ENCODE measurements at places on chromosomes 1 and 21.

DNA sequence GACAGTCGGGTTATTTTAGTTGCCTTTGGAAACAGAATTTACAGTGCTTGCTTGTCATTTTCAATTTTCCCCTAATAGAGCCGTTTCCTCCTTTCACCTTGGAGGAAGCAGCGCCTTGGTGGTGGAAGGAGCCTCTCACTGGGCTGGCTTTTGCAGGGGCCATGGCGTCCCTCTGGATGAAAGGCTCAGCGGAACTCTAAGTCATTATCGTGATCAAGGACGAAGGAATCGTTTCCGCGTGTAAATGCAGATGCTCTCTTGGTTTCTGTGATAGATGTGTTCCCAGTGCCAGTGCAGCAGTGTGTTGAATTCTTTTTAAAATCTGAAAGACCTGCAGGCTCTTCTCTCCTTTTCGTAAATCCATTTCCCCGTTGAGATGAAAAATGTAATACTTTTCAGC lies 126.2 kb upstream of the LMO4 start:
- no peak for DNase-seq

GRCh38 chr1:115118611-115119010 lies 29.3 kb upstream of the TSPAN2 start:
- DNase-seq, result no peak

- no peak for DNase-seq
Measured at GRCh38 chr21:38814126-38815059, 8.7 kb downstream of the ETS2 start.

DNA sequence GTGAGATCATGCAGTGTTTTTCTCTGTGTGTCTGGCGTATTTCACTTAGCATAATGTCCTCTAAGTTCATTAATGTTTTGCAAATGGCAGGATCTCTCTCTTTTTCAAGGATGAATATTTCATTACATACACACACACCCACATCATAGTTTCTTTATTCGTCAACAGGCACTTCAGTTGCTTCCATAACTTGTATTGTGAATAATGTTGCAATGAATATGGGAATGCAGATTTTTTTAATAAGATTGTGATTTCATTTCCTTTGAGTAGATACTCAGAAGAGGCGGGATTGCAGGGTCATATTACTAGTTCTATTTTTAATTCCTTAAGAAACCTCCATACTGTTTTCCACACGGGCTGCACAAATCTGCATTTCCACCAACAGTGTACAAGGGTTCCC lies 134.0 kb downstream of the CLEC20A start:
- DNase-seq, result no peak

DNA sequence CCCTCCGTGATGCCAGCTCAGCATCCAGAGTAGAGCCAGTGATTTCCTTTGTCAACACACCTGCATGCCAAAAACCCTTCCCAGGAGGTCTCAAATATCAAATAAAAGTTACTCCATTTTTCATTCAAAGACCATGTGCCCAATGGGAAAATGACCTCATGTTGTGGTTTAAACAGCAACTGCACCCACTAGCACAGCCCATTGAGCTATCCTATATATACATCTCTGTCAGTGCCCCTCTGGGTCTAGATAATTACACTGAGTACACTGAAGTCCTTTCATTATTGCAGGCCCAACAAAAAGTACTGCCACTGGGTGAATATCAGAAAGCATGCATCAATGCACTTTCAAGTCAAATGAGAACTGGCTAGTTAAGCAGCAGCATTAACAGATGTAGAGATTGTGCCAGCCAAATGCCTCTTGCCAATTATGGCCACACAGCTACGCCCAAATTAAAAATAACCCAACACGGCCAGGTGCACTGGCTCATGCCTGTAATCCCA lies 117.7 kb downstream of the SLC45A1 start:
- no peak for DNase-seq

DNA sequence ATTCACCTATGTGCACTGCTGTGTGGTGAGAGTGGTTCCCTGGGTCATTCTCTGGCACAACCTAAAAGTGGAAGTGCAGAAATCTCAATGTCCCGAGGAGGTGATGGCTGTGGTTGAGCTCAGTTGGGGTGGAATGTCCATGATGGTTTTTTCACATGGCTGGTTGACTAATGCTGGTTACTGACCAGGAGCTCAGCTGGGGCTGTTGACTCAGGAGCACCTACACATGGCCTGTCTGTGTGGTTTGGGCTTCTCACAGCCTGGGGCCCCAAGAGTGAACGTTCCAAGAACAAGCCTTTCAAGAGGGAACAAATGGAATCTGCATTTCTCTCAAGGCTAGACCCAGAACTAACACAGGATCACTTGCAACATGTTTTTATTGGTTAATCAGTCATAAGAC lies 6.4 kb upstream of the KANK4 start:
- no peak for DNase-seq

DNA sequence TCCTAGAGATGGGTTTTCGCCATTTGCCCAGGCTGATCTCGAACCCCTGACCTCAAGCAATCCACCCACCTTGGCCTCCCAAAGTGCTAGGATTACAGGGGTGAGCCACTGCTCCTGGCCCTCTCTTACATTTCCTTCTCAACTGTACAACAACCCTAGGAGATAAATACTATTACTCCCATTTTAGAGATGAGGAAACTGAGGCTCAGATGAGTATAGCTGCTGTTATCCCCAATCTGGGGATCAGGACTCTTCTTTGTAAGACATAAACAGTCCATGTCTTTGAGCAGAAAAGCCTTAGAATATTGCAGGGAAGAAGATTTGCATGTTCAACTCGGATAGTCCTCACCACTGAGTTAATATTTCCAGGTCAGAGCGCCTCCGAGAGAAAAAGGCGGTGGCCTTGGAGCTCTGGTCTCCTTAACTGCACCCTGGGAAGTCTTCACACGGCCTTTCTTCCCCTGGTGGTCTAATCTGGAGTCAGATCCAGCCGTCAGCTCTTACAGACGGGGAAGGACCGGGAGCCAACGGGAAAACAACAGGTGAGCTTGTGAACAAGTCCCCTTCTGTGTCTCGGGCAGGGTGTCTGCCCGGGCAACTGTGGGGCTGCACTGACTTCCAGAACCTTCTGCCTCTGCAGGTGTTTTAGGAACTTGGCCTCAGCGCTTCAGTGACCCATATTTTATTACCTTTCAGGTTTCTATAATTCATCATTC lies 5.9 kb upstream of the OLIG1 start:
- no peak for DNase-seq

DNA sequence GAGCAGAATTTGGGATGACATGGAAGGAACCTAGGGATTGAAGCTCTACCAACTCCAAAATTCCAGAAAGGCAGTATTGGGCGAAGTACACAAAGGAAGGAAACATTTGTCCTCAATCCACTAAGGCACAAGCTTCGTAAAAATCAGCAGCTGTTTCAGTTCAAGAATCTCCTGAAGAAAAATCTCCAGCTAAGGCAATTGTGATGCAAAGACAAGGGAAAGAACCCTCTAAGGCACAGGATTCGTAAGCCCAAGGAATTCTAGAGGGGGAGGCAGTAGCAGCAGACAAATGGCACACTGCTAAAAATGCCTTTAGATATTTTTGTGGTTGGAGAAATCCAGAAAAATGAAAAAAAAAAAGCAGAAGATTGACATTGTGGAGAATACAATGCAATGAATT lies 64.5 kb upstream of the PLPPR5 start:
- no peak for DNase-seq

- no peak for DNase-seq
Measured at GRCh38 chr1:243508303-243508713, 252.5 kb downstream of the SDCCAG8 start.

- DNase-seq, result no peak
Measured at GRCh38 chr1:107950464-107950863, 14.5 kb downstream of the VAV3 start.

DNA sequence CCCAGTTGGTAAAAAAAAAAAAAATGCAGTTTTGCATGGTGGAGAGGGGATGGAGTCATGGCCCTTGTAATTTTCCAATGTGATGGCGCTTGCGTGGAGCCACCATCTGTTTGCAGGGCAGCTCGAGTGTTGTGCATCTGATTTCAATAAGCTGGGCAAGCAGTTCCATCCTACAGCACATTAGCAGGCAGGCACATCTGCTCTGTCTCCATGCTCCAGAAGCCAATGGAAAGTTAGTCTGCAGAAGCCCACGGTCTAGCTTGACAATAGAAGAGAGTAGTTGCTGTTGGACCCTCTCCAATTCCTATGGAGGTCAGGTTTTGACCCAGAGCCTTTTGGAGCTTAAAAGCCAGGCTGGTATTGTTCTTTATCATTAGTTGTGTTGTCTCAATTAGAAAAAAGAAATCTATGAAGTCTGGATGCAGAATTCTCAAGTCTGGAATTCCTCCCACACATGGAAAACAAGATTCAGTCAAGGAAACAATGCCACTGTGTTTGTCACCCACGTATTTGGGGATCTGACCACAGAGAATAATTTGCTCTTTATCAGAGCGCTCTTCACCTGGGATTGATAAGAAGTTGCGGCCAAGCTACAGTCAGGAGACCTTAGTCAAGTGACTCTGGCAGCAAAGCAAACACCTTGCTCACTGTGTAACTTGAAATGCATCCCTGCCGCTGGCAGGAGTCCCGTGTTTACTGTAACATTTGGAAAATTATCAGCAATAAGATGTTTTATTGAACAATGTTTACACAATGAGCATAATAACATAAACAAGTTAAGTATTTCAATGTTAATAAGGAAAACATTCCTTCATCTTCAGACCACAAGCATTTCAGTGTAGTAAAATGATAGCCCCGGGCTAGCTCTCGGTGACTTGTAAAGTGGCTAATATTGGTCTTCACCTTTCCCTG lies 20.7 kb downstream of the NGF start:
- DNase-seq, result no peak

Data from stimulated activated CD8-positive, alpha-beta memory T cell treated with anti-CD3 and anti-CD28 coated beads, Interleukin-7, amount 100 ng/mL, for 1 hour (primary cell).